ENCODE measurements at places on chromosomes 11 and 22. TPM values are rescaled to one million over a fixed set of nuclear protein-coding genes. Genes with fewer than 3 reads are reported as not detected.

MRGPRX3 gene
- polyA plus RNA-seq, result not detected

OR52H1 gene
- not detected for polyA plus RNA-seq

SEC14L6 gene
- 3.0 TPM for polyA plus RNA-seq

NFAM1 gene
- 0.61 TPM for polyA plus RNA-seq

OR8A1 gene
- not detected for polyA plus RNA-seq

GRM5 gene
- 0.02 TPM for polyA plus RNA-seq

PRRG4 gene
- 1.3 TPM for polyA plus RNA-seq

MUC5B gene
- 5.1 TPM for polyA plus RNA-seq

NTM gene
- polyA plus RNA-seq, result 0.04 TPM

HEPHL1 gene
- not detected for polyA plus RNA-seq

MUC2 gene
- polyA plus RNA-seq, result 0.04 TPM

BUD13 gene
- 15.6 TPM for polyA plus RNA-seq

KCNJ11 gene
- 17.7 TPM for polyA plus RNA-seq

SAA1 gene
- polyA plus RNA-seq, result 5.9 TPM

NXF1 gene
- polyA plus RNA-seq, result 294 TPM

DEUP1 gene
- polyA plus RNA-seq, result 1.1 TPM

RGL4 gene
- polyA plus RNA-seq, result 0.72 TPM

PDE2A gene
- 16.3 TPM for polyA plus RNA-seq

YPEL4 gene
- 0.38 TPM for polyA plus RNA-seq

KREMEN1 gene
- polyA plus RNA-seq, result 4.0 TPM

OR8G5 gene
- not detected for polyA plus RNA-seq

P4HA3 gene
- polyA plus RNA-seq, result 0.38 TPM

GGT1 gene
- 92.9 TPM for polyA plus RNA-seq

MYRF gene
- polyA plus RNA-seq, result 56.3 TPM

FXYD2 gene
- 2,509 TPM for polyA plus RNA-seq

POU2AF2 gene
- 1.9 TPM for polyA plus RNA-seq

MAP6 gene
- 17.4 TPM for polyA plus RNA-seq

MS4A6A gene
- 6.8 TPM for polyA plus RNA-seq

AIFM3 gene
- polyA plus RNA-seq, result 4.5 TPM

OR5P2 gene
- polyA plus RNA-seq, result not detected

HORMAD2 gene
- not detected for polyA plus RNA-seq

RIC3 gene
- polyA plus RNA-seq, result 49.9 TPM

KDM4E gene
- not detected for polyA plus RNA-seq

NRXN2 gene
- polyA plus RNA-seq, result 2.8 TPM

MRGPRF gene
- polyA plus RNA-seq, result 4.0 TPM

TRAPPC4 gene
- polyA plus RNA-seq, result 55.7 TPM

TRPM5 gene
- polyA plus RNA-seq, result 4.3 TPM

KRTAP5-7 gene
- polyA plus RNA-seq, result not detected
